CD14-positive monocyte (primary cell): ENCODE measurements at places on chromosomes 11 and 22.

DNA sequence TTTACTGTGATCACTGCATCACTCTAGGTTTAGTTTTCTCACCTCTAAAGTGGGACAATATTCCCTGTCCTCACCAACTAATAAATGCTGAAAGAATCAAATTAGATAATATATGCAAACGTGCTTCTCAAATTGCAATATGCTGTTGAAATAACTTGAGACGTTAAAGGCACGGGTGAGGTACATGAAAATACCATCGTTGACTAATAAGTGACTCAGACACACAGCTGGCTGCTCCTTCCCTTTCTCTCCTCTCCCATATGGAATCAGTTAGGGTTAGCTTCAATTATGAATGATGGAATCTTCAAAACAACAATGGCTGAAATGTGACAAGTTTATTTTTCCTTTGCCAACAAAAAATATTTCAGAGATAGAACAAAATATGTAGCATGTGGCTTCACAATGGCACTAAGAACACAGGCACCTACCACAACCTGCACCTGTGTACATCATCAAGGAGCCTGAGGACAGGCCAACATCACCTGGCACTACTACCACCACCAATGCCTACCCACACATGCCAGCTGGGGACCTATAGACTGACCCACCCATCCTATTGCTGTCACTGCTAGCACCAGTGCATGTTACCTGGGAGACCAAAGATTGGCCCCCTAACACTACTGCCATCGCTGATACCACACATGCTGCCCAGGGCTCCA lies 13.7 kb downstream of the GDPD4 start:
- DNase-seq, result no peak

- no peak for DNase-seq
Observed at GRCh38 chr22:45090497-45090910, 73.2 kb upstream of the NUP50 start.

DNA sequence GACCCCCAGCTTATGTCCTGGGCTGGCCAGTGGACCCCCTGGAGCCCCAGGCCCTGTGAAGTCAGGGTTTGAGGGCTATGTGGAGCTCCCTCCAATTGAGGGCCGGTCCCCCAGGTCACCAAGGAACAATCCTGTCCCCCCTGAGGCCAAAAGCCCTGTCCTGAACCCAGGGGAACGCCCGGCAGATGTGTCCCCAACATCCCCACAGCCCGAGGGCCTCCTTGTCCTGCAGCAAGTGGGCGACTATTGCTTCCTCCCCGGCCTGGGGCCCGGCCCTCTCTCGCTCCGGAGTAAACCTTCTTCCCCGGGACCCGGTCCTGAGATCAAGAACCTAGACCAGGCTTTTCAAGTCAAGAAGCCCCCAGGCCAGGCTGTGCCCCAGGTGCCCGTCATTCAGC lies 24.6 kb downstream of the CSF2RB start:
- DNase-seq, result no peak

DNA sequence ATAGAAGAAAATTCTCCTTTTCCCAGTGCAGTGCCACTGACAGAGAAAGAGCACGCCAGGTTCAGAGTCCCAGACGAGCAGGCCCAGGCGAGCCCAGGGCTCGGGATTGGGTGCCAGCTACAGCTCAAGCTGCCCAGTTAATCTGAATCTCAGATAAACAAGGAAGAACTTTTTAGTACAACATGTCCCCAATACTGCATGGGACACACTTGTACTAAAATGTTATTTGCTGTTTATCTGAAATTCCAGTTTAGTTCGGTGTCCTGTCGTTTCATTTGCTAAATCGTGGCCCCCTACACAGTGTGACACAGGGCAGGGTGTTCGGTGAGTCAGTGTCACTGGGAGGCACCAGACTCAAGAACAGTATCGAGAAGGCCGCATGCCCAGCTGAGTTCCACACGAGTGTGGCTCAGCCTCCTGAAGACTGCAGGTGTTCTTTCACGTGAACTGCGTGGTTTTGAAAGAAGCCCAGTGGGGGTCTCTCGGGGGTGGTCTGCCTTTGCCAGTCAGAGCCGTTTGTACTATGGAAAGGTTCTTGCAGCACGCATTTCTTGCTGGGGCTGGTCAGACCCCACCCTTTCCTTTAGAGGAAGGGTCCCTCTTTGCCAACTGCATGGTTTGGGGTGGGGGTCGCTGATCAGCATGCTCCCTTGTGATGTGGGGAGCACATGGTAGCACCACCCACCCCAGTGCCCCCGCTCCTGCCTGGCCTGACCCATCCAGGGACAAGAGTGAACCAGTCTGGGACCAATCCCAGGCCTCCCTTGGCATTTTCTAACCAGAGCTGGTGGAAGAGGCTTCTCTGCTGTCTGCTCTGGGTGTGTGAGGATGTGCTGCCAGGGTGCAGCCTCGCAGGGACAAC lies 115.6 kb upstream of the B3GAT1 start:
- no peak for DNase-seq

DNA sequence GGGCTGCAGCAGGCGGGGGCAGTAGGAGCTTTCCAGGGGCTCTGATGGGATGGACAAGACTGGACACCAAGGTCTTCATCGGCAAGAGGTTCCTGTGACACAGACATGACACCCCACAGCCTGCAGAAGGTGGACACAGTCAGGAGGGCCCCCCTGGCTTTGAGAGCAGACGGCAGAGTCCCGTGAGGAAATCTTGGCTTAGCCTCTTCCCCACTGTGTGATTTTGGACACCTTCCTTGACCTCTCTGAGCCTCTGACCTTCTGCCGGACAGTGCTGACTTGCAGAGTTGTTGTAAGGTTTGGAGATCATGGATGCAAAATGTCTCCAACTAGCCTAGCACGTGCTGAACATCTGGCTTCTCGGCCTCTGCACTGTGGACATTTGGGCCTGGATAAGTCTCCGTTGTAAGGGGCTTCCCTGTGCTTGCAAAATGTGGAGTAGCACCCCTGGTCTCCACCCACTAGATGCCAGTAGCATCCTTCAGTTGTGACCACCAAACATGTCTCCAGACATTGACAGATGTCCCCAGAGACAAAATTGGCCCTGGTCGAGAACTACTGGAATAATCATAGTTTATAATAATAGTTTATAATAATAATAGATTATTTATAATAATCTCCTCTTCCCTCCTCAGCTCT lies 54.6 kb downstream of the MCM5 start:
- no peak for DNase-seq

DNA sequence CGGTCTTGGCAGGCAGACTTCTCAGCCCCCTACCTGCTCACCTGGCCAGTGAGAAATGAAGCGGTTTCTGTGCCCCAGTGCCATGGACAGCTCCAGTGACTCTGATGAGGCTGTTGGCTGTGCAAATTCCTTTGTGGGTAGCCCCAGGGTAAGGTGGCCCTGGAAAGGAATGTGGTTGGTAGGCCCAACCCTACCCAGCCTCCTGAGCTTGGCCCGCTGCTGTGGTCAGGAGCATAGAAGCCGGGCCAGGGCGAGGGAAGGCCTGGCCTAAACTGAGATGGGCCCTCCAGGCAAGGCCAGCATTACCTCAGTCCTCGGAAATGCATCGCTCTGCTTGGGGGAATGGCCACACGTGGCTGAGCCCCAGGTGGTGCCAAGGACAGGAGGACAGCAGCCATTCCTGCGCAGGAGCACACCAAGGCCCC lies 16.9 kb downstream of the DAGLA start:
- no peak for DNase-seq

GRCh38 chr11:7691759-7692350 lies 14.4 kb downstream of the OVCH2 start:
- DNase-seq, result no peak

GRCh38 chr11:134438542-134439537 lies 26.8 kb upstream of the B3GAT1 start:
- no peak for DNase-seq

DNA sequence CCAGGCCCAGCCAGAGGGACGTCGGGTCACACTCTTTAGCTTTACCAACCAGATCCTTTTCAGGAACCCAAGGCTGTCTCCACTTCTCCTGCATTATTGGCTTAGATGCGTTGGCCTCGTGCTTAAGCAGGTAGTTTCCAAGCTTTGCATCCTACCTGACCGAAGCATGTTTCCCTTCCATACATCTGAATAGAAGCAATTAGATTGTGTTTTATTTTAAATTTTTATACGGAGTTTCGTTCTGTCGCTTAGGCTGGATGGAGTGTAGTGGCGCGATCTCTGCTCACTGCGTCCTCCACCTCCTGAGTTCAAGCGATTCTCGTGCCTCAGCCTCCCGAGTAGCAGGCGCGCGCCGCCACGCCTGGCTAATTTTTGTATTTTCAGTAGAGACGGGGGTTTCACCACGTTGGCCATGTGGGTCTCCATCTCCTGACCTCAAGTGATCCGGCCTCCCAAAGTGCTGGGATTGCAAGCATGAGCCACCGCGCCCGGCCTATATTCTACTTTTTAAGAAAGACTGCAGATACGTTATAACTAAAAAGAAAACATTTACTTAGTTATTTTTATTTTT lies 677 bp downstream of the DYNC2H1 start:
- no peak for DNase-seq

- DNase-seq, result no peak
Observed at GRCh38 chr11:8167796-8168195, 1.0 kb downstream of the RIC3 start.

DNA sequence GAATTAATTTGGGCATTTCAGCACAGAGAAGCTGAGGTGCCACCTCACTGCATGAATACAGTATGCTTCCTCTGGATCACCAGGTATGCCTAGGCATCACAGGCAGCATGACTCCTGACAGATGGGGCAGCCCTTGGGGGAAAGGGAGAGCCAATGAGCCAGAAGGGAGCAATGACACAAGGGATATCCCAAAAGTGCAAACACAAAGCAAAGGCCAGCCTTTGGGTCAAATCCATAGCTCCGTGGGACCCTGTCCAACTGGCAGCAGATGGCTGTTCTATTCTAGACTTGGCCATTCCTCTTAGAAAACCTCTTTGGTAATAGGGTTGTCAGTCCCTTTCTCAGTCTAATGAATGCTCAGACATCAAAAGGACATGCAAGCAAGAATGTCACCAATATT lies 73.3 kb downstream of the SERGEF start:
- no peak for DNase-seq

DNA sequence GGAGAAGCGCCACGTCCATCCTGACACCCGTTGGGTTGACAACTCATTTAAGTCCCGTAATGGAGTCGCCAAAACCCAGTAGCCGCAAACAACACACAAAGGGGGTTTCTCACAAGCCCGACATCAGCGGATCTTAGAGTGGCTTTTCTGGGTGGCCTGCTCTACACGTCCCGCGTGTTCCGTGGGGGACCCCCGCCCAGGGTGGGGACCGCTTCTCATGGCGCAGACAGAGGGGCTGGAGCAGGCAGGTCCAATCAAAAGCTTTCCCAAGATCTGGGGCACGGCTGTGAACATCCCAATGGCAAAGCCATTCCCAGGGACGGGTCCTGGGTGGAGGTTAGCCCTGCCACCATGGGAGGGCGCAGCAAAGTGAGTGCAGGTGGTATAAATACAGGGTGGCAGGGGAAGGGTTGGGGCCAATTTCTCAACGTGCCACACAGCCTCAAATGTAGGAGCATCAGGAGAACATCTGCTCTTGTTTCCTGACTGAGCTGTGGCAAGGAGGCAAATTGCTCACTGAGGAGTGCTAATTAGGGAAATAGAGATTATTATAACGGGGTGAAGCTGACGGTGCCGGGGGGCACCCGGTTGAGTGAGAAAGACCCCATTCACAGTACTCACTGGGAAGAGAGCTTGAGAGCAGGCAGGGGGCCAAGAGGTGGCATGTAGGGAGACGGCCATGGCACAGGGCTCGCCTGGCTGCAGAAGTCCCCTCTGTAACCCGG lies 1447.2 kb downstream of the TBC1D22A start:
- no peak for DNase-seq

- no peak for DNase-seq
Observed at GRCh38 chr11:72955466-72955865, 141.3 kb downstream of the ATG16L2 start.

DNA sequence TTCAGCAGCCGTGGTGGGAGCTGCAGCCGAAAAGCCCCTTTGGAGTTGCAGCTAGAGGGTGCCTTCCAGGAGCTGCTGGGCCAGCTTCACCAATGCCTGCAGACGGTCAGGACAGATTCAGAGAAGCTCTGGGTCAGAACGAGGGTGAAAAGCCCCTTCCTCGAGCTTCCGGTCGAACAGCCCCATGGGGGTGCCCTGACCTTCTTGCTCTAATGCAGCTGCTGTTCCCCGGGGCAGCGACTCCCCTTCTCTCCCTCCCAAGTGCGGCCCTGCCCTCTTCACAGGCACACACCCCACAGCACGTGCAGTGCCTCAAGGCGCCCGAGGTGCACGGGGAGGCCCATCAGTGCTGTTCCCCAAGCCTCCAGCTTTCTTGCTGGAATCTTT lies 9.6 kb upstream of the IFITM3 start:
- no peak for DNase-seq

GRCh38 chr22:44974454-44974853 lies 35.4 kb downstream of the PHF21B start:
- DNase-seq, result no peak

GRCh38 chr11:95515371-95515770 lies 274.2 kb downstream of the FAM76B start:
- DNase-seq, result no peak

GRCh38 chr11:106568632-106569031 lies 449.6 kb downstream of the GUCY1A2 start:
- no peak for DNase-seq

DNA sequence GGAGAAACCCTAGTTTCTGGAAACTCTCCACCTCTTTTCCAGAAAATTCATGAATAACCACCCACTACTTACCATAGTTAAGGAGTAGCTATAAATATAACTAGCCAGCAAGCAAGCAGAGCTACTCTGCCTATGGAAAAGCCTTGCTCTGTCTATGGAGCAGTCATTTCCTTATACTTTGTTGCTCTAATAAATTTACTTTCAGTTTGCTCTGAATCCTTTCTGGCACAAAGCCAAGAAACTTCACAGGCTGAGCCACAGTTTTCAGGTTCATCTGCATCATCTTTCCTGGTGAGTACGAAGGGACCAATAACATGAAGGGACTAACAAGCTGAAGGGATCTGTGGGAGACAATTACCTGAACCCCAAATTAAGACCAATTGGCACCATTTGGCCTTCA lies 4.6 kb downstream of the OR4C45 start:
- no peak for DNase-seq

- DNase-seq, result no peak
Observed at GRCh38 chr22:49549256-49550140, 278.2 kb downstream of the BRD1 start.

GRCh38 chr11:70663815-70664214 lies 265.5 kb downstream of the CTTN start:
- DNase-seq, result no peak

DNA sequence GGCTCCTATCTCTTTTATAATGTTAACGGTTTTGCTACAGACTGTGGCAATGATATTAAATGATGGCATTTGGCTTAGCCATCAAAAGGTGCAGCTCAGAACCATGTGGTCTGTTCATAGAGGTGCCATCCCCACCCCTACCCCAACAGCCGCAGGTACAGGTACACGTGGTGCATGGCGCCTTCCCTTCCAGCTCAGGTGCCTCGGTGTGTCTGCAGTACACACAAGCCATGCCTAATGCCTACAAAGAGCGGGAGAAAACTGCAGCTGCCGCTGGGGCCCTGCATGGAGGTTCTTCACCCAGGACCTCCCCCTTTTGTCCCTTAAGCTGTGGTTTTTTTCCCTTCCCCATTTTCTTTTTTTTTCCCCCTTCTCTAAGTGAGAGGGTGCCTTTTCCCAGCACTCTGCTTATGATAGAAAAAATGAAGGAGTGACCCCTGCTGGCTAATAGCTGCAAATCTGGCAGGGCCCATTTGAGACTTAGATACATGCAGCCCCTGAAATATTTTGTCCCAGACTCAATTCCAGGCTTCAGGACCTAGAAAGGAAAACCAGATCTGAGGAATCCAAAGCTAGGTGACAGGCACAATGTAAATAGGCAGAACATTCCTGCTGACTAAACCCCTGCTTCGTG lies 6.5 kb downstream of the OR52M1 start:
- DNase-seq, result no peak

GRCh38 chr11:1460986-1461825 lies 25.4 kb downstream of the MOB2 start:
- no peak for DNase-seq
